ENCODE measurements at places on chromosomes 2 and 18.

DNA sequence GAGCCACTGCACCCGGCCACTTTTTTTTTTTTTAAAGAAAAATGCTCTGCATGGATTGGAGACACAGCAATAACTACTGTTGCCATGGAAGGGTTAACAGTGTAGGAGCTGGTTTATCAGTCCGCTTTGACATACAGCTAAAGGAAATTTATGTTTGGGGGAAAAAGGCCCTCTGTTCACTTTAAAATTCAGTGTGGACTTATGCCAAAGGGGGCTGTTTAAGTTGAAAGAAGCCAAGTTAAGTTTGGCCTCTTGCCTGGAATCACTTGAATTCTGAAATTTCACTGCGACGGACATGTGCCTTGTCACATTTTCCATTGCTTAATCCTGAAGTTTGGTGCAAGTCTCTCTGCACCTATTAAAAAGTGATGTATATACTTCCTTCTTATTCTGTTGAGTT is 3.1 kb downstream of the KCNE4 start:
- DNase-seq: no peak

DNA sequence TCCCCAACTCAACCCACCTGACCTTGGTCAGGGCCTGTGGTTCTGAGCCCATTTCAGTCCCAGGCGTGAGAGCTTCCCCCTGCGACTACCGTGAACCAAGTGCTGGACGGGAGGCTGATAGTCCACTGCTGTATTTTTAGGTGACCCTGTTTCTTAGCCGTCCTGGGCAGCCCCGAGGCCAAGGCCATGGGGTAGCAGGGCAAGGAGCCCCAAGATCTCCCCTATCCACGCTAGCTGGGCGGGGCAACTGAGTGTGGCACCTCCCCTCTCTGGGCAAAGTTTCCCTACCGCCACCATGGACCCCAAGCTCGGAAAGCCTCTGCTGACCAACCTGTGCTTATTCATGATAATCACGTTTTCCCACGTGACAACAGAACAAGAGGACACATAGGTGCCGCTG is 583 bp upstream of the KLHL30 start:
- no peak for DNase-seq

DNA sequence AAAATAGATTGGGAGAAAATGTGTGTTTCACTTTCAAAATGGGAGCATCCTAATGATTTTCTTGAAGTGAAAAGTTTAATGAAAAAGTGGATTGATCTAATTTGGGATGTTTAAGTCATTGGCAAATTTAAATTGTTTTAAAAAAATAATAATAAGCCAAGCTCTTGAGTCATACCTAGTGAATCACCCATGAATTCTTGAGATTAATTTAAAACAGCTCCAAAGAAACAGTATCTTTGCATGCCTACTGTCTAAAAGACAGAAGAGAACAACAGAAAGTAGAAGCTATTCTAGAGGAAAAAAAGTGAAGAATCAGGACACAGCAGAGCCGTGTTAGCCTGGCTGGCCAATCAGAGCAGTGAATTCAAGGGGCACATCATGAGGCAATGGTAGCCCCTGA is 7.7 kb downstream of the ACVR1C start:
- no peak for DNase-seq

GRCh38 chr18:44229693-44230108 is 451.0 kb upstream of the SETBP1 start:
- no peak for DNase-seq

GRCh38 chr2:216681683-216682082 is 13.7 kb downstream of the IGFBP5 start:
- DNase-seq: no peak

DNA sequence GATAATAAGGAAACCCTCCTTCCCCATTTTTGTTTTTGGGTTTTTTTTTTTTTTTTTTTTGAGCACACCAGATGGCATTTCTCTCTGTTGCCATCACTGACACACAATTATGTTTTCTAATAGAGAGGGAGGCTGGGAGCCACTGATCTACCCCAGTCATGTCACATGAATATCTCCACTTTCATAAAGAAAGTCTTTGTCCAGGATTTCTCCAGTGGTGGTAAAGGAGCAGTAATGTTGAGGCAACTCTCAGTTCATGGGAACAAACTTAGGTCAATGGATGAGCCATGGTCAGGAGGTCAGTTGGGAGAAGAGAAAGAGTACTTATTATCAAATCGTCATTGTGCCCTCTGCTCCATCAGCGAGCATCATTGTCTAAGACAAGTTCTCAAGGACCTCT is 603.7 kb downstream of the ARHGAP15 start:
- DNase-seq: no peak

GRCh38 chr18:37617623-37618022 is 52.0 kb upstream of the CELF4 start:
- DNase-seq: no peak

GRCh38 chr2:201383136-201383535 is 26.0 kb upstream of the FLACC1 start:
- DNase-seq: no peak

GRCh38 chr2:201794294-201794693 is 12.0 kb upstream of the CDK15 start:
- DNase-seq: no peak

DNA sequence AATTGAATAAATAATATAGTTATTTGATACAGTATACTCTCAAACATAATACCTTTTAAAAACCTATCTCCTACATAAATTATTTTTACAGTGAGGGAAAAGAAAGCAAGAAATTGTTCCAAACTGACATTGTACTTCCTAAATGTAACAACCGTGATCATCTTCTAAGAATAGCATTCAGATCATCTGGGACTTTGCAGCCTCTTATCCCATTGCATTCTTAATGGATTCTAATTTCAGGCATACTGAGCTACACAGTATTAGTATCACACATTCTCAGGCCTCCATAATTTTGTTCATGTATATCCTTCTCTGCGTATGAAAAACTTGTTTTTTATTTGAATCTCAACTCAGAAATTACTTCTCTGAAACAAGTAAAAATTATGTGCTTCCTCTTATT is 1134.7 kb upstream of the CDH2 start:
- no peak for DNase-seq

DNA sequence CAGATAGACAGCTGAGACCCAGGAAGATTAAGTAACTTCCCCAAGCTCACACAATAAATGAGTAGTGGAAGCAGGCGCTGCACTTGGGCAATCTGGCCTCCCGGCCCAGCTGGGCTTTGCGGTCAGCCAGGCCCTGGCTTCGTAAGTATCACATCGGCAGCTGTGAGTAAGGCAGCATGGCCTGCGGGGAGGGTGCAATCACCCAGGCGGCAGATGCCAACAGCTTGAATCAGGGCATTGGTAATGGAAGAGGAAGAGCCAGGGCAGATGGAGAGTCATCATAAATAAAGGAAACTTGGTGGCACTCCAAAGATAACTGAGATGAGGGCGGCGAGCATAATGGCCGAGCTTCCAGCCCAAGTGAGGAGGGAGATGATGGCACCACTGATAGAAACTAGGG is 217.9 kb upstream of the PID1 start:
- DNase-seq: no peak

All from activated CD4-positive, alpha-beta T cell treated with anti-CD3 and anti-CD28 coated beads for 24 hours (primary cell).